Activated effector memory CD4-positive, alpha-beta T cell treated with Interleukin-2 at 50 U/mL for 16 hours (primary cell): ENCODE measurements at places on chromosomes 16 and 17.

GRCh38 chr16:22358000-22358399, 16.4 kb downstream of the CDR2 start:
- DNase-seq, result no peak

GRCh38 chr17:59427996-59428395, 96.5 kb downstream of the YPEL2 start:
- DNase-seq, result no peak

DNA sequence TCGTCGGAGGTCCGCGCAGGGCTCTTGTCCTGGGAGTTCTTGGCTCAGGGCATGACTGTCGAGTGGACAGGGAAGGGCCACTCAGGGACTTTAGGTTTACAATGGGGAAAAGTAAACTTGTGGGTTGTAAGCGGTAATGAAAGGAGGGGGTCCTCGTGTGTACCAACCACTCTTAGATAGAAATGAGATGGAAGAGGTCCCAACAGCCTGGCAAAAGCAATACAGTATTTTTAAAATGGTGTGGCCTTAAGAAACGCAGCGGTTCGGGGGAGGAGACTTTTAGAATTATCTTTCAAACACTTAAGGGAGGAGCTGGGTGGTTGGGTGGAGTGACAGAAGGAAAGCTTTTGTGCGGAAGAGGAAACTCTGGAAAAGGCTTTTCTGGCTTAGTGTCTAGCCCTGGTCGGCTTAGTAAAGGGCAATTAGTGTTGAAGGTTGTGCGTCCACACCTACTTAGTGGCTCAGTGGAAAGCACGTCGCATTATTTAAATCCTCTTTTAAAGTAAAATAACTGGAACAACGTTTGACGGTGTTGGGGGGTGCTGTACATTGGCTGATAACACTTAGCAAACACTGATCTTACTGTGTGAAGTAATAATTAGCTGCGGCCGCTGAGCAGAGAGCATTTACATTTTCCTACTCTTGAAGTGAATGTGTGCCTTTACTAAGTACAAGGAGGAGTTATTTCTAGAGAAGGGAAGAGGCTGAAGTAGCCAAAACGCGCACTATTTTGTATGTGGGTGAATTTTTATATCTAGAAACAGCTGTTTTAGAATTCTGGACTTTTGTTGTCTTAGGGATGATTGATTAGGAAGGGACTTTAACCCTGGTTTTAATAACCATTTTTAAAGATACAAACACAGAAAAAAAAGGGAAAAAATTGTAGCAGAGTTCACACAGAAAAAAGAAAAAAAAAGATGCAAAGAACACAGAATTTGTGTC, 1.0 kb downstream of the WSB1 start:
- DNase-seq, result peak; percentile 19

DNA sequence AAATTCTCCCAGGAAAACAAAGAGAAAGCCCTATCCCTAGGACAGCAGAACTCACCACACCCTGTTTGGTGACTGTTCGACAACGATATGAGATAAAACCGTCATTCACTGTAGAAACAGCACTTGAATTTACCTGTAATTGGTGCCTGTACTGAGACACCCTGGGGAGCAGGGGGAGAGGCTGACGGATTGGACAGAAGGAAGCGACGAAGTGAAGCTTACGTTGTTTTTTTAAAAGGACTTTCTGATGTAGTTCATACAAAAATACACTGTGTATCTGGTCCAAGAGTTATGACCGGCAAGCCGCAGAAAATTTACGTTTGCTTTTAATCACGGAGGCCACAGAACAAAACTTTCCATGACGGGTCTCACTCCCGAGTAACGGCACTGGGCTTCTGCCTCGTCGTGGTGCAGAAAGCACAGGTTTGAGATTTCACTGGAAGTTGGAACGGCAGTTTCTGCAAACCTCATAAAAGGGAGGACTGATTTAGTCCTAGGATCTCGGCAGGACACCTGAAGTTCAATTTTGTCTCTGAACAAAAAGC, 9.7 kb downstream of the NXN start:
- DNase-seq, result no peak

- DNase-seq, result no peak
These were observed 5.4 kb upstream of the TOP2A start for GRCh38 chr17:40422990-40423633.
